ENCODE measurements at places on chromosomes 3 and 15.

- H3K27ac ChIP-seq, result no peak overlapping the region
- DNase-seq, result no peak
- no peaks in the 10 kb centered on the region for H3K36me3 ChIP-seq
- no peaks in the 10 kb centered on the region for H3K4me1 ChIP-seq
- H3K4me3 ChIP-seq, result no peak overlapping the region
- H3K27me3 ChIP-seq, result no peaks in the 10 kb centered on the region
Observed at GRCh38 chr3:140007911-140008869, 73.2 kb downstream of the CLSTN2 start.

DNA sequence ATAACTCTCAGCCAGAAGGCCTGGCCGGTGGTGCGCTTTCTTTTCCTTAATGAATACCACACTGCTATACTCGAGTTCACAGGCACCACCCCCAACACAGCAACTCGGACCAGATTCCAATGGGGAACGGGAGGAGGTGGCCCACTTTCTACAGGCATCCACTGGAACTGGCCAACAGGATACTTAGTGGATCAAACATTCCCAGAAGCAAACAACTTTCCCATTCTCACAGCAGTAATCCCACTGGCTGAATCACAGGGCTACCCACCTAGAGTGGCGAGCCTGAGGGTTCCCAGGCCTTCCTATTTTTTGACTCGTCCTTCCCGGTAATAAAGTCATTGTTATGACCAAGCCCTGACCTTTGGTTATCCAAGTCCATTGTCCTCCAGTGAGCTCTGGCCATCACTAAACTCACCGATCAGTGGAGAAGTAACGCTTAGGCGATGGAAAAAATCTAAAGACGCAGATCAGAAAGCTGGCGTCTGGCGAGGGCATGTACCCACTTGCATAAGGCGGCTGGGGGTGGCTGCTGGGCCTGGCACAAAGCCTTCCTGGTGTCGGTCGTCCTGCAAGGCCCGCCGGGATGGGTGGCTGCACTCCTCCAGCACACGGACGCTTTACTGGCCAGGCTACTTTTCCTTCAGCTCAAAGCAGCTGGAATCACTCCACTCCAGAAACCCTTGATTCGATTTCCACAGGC, 1.2 kb downstream of the EOGT start:
- no peak overlapping the region for H3K27ac ChIP-seq
- H3K4me1 ChIP-seq, result peaks cover 27% of the 10 kb centered on the region
- H3K36me3 ChIP-seq, result peaks cover 13% of the 10 kb centered on the region
- DNase-seq, result no peak
- no peaks in the 10 kb centered on the region for H3K27me3 ChIP-seq

GRCh38 chr3:140164922-140165590, 230.1 kb downstream of the CLSTN2 start:
- no peak overlapping the region for H3K27ac ChIP-seq
- no peaks in the 10 kb centered on the region for H3K36me3 ChIP-seq
- no peak overlapping the region for H3K4me3 ChIP-seq

DNA sequence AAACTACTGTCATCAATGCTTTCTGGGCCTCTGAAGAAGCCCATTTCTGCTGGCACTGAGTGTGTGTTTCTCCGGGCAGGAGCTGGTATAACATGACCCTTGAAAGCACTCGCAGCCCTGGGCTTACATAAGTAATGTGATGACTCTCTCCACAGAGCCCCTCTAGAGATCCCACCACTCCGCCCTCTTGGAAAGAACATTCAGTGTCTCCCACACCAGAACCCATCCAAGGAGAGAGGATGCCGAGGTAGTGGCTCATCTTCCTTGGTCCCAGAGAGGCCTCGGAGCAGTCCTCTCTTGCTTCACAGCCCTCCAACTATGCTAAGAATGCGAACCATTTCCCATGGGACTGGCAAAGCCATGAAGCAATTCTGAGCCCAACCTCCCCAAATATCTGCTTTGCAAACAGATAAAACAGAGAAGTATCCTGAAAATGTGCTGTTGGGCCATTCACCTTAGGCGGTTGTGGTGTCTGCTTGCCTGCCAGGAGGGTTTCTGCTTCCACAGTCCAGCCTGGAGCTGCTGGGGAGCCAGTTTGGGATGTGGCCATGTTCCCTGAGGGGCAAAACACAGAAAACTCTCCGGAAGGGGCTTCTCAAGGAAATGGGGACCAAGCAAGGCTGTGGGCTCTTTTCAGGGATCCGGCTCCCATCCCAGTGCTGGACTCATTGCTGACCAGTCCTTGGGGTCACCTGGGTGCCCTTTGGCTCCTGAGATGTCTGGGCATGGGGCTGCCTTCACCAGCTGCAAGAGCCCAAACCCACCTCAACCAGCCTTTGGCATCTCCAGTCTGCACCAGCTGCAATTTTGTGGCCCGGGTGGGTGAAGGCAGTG, 47.3 kb downstream of the AMOTL2 start:
- DNase-seq, result no peak
- no peak overlapping the region for H3K27ac ChIP-seq
- H3K4me1 ChIP-seq, result no peaks in the 10 kb centered on the region
- no peak overlapping the region for H3K4me3 ChIP-seq
- no peaks in the 10 kb centered on the region for H3K36me3 ChIP-seq

DNA sequence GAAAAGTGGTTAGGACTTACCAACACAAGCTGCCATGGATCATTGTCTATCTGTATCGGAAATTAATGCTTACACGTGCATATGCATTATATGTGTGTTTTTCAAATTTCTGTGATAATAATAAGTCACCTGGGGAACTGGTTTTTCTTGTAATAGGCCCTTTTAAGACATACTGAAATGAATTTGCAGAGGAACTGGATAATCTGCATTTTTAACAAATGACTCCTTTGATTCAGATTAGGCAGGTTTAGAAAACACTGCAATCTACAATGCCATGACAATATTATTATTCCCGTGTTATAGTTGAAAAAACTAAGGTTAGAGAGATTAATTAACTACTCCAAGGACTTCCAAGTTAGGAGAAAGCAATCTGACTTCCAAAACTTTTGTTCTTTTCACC, 23.4 kb downstream of the STRIT1 start:
- H3K27ac ChIP-seq, result no peak overlapping the region
- H3K4me1 ChIP-seq, result no peaks in the 10 kb centered on the region
- H3K4me3 ChIP-seq, result no peak overlapping the region
- no peaks in the 10 kb centered on the region for H3K36me3 ChIP-seq

GRCh38 chr3:67517781-67518180, 136.6 kb downstream of the SUCLG2 start:
- H3K36me3 ChIP-seq, result peaks cover 41% of the 10 kb centered on the region
- no peak overlapping the region for H3K4me3 ChIP-seq
- no peaks in the 10 kb centered on the region for H3K27me3 ChIP-seq
- no peak overlapping the region for H3K27ac ChIP-seq
- H3K4me1 ChIP-seq, result no peaks in the 10 kb centered on the region

GRCh38 chr3:109772520-109772919, 435.2 kb upstream of the DPPA4 start:
- H3K4me1 ChIP-seq, result peaks cover 4% of the 10 kb centered on the region
- no peak overlapping the region for H3K4me3 ChIP-seq
- no peaks in the 10 kb centered on the region for H3K36me3 ChIP-seq
- no peak overlapping the region for H3K27ac ChIP-seq

- H3K27ac ChIP-seq, result no peak overlapping the region
- no peaks in the 10 kb centered on the region for H3K36me3 ChIP-seq
- peaks cover 10% of the 10 kb centered on the region for H3K27me3 ChIP-seq
- DNase-seq, result peak; percentile 32
- peaks cover 25% of the 10 kb centered on the region for H3K4me1 ChIP-seq
Observed at GRCh38 chr15:69060744-69061143, 46.2 kb downstream of the NOX5 start.

GRCh38 chr3:183560607-183561006, 5.1 kb upstream of the KLHL6 start:
- DNase-seq, result peak; percentile 60
- peaks cover 32% of the 10 kb centered on the region for H3K4me1 ChIP-seq

GRCh38 chr15:86572368-86572841, 492.7 kb downstream of the AGBL1 start:
- H3K4me3 ChIP-seq, result no peak overlapping the region
- no peaks in the 10 kb centered on the region for H3K36me3 ChIP-seq
- H3K27ac ChIP-seq, result no peak overlapping the region
- DNase-seq, result no peak

DNA sequence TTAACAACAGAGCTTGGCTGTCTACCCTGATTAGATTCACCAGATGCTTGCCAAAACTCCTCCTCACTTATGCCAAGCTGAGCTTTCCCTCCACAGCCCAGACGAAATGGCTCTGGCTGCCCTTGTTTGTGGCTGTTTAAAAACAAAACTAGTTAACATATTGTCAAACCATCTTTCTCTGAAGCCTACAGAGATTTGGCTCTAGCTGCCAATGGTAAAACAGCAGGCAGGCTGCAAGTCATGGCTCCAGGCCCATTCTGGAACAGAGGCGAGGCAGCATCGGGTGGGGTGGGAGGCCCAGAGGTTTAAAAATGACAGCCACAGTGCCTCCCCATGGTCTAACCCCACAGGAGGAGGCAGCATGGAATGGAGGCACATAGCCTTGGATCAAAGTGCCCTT, 75.9 kb downstream of the SCN5A start:
- H3K27me3 ChIP-seq, result peaks cover 17% of the 10 kb centered on the region
- no peak overlapping the region for H3K27ac ChIP-seq
- H3K36me3 ChIP-seq, result no peaks in the 10 kb centered on the region
- no peak overlapping the region for H3K4me3 ChIP-seq
- no peaks in the 10 kb centered on the region for H3K4me1 ChIP-seq
- peak; percentile 18 for DNase-seq

- no peaks in the 10 kb centered on the region for H3K27me3 ChIP-seq
- no peaks in the 10 kb centered on the region for H3K36me3 ChIP-seq
- no peaks in the 10 kb centered on the region for H3K4me1 ChIP-seq
- H3K27ac ChIP-seq, result no peak overlapping the region
Observed at GRCh38 chr3:175546115-175546514, 687.0 kb downstream of the NAALADL2 start.

- no peak overlapping the region for H3K4me3 ChIP-seq
- peaks cover 49% of the 10 kb centered on the region for H3K36me3 ChIP-seq
- no peaks in the 10 kb centered on the region for H3K4me1 ChIP-seq
- no peak for DNase-seq
- H3K27me3 ChIP-seq, result no peaks in the 10 kb centered on the region
- H3K27ac ChIP-seq, result peak overlapping the region; percentile 55
Observed at GRCh38 chr3:171108066-171108465, 81.5 kb upstream of the SLC2A2 start.

DNA sequence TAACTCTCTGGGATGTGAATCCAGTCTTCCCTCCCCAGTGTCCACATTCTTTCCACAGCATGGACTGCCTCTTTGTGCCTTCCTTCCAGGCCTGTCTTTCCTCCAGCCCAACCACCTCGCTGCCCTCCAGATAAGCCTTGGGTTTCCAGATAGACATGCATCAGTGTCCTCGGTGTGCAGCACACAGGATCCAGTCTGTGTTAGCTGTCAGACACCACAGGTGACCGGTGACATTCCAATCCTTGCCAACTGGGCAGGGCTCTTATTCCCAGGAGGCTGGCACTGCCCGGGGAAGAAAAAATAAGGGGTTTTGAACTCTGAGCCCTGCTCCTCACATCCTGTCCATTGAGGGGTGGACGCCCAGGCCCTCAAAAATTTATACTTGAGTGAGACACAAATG, 6.0 kb upstream of the SLC6A1 start:
- peaks cover 4% of the 10 kb centered on the region for H3K4me1 ChIP-seq
- H3K27ac ChIP-seq, result no peak overlapping the region
- no peak overlapping the region for H3K4me3 ChIP-seq
- no peak for DNase-seq

DNA sequence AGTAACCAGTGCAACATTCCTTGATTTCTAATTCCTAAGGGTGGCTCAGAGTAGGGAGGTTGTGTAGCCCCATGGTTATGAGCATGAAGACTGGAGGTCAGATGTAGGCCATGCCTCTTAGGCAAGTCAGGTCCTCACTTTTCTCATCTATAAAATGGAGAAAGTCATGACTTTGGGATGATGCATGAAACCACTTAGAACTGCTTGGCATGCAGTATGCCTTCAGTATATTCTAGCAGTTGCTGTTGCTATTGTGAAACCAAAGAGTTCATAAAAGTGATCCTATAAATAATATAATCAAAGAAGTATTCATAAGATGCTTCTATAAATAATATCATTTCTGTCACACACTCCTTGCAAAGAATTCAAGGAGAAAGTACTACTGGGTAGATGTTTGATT, 65.5 kb downstream of the TMEM108 start:
- no peaks in the 10 kb centered on the region for H3K36me3 ChIP-seq
- no peak for DNase-seq
- peaks cover 7% of the 10 kb centered on the region for H3K27me3 ChIP-seq
- no peaks in the 10 kb centered on the region for H3K4me1 ChIP-seq

- no peak overlapping the region for H3K27ac ChIP-seq
- no peaks in the 10 kb centered on the region for H3K27me3 ChIP-seq
- H3K4me1 ChIP-seq, result peaks cover 8% of the 10 kb centered on the region
- DNase-seq, result no peak
- no peaks in the 10 kb centered on the region for H3K36me3 ChIP-seq
Observed at GRCh38 chr3:100045696-100046095, 68.6 kb downstream of the FILIP1L start.

DNA sequence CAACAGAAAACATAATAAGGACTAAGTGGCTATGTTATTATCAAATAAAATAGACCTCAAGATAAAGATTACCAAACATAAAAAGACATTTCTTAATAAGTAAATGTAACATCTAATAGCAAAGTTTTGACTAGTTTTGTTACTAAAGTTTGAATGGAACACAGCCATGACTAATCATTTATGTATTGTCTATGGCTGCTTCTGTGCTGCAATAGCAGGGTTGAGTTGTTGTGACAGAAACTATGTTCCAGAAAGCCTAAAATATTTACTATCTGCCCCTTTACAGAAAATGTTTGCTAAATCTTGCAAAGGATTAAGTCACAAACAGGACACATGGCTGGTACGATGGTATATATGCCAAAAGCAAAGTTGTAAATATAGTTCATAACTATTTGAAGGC, 37.9 kb upstream of the MYH15 start:
- no peak overlapping the region for H3K27ac ChIP-seq
- DNase-seq, result no peak
- H3K27me3 ChIP-seq, result no peaks in the 10 kb centered on the region
- peaks cover 7% of the 10 kb centered on the region for H3K4me1 ChIP-seq
- H3K36me3 ChIP-seq, result peaks cover 44% of the 10 kb centered on the region

DNA sequence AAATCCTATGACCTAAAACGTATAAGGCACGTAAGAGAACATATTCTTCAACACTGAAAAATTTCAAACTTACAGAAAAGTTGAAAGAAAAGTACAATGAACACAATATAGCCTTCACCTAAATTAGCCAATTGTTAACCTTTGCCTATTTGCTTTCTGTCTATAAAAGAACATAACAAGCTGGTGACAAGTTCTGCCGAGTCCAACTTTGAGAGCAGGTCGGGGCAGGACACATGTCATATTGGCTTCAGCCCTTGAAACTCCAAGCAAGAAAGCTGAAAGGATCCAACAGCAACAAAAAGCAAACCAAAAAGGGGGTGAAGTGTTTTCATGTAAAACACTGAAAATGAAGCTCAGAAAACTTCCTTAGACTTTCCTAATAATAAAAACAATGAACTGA, 59.1 kb downstream of the TBC1D2B start:
- no peak overlapping the region for H3K27ac ChIP-seq
- H3K4me1 ChIP-seq, result peaks cover 25% of the 10 kb centered on the region
- H3K27me3 ChIP-seq, result no peaks in the 10 kb centered on the region
- peaks cover 65% of the 10 kb centered on the region for H3K36me3 ChIP-seq
- H3K4me3 ChIP-seq, result no peak overlapping the region
- DNase-seq, result no peak
